ENCODE measurements at places on chromosomes 16 and 17.

GRCh38 chr17:16953841-16954240 is 18.1 kb downstream of the TNFRSF13B start:
- DNase-seq: no peak

DNA sequence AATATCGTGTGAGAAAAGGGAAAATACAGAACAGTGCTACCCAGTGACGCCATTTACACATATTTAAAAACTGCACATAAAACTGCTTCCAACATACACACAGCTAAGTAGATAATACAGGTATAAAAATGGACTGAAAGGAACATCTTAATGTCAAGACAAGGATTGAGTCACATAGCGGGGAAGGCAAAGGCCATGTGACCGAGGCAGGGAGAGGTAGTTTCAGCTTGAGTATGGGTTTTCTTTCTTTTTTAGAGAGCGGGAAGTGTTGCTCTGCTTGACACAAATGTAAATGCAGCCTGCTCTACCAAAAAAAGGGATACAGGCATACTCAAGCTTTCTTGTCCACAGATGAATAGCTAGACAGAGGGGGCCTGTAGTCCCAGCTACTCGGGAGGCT is 46.5 kb downstream of the SDR42E1 start:
- DNase-seq: no peak

DNA sequence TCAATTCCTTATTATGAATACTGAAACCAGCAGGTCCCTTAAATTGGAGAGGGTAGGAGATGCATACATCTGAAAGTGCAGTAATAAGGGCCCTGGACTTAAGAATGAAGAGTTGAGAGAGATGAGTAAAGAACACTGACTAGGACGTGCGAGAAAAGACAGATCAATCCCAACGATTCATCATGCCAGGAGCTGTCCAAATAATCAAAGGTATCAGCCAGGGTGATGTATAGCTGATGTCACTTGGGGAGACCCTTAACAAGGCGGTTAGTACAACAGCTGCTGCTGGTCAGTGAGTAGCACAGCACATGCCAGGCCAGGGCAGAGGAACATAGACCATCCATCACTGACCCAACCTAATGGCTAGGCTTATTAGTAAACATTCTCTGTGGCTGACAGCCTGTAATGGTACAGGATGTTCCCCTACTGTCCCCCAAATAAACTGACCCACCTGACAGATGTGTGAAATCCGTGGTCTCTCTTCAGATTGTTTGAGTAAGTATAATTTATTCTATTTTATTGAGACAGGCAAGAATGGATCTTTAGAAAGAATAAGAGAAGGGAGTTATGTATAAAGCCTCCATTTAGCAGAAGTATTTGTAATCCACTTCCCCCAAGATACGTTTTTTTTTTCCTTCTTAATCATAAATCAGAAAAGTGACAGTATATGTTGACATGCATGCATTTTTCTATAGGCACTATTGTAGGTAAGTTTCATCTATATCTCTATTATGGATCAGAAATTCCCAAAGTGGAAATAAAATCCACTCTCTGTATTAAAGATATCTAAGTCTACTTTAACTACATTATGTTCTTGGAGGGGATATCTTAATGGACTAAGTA is 118.4 kb downstream of the SNX11 start:
- no peak for DNase-seq

DNA sequence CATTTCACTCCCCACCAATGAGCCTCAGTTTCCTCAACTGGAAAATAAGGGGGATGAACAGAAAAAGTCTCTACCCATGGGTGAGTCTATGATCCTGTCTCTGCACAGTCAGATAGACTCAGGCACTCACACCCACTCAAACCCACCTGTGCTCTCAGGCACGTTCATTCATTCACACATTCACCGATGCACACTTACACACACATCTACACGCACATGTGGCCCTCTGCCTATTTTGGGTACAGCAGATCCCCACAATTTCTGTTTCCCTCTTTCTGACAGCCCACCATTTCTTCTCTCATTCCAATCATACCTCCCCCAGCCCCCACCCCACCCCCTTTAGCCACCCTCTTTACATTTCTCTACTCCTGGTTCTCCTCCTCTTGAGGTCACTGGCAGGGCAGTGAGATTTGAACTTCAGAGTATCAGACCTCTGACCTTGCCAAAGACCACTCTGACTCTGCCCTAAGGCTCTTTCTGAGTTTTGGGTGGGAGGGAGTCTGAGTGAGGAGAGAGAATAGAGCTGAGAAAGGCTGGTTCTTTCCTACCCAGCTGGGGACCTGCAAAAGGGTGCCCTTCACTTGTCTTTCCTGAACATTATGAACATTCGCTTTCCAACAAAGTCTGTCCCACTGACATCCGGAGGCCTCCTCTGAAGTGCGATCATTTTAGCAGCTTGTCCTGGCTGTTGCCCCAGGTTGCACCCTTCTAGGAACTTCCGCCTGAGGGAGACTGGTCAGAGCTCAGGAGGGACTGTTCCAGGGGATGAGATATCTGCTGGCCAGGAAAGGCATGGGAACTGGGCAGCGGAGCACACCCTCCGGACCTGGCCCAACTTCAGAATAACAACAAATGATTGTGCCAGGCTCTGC is 10.1 kb upstream of the COL1A1 start:
- no peak for DNase-seq

DNA sequence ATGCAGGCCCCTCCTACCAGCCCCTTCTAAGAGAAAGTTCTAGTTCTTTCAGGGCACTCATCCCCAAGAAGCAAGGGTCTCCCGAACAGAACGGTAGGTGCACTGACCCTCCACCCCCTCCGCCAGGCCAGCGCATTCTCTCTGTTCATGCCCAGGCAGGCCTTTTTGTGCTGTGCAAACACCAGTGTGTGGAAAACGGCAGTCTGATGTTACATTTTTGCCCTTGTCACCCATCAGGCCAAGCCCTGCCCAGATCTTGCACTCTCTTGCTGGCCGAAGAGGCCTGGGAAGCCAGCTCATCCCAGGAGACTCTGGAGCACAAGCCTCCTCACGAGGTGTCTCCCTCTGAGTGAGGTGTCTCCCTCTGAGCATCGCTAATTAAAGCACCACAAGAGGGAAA is 16.1 kb upstream of the MTSS2 start:
- no peak for DNase-seq

- no peak for DNase-seq
These were observed 26.9 kb downstream of the NMT1 start for GRCh38 chr17:45087978-45088377.

GRCh38 chr16:84572096-84572495 is 45.8 kb downstream of the COTL1 start:
- DNase-seq: no peak

DNA sequence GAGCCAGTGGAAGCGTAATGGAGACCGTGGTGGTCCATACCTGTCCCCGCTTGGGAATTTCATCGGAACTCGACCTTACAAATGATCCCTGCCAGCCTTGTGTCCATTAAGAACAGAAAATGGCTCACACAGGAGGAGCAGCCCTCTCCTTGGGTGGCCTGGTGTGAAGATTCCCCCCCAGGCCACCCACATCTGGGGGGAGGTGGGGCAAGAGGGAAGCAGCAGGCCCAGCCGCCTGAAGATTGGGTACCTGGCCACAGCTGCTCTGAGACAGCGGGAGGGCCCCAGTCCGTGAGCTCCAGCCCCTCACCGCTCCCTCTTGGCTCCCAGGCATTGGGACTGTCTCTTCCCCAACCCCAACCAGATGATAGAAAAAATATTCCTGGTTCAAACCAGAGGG is 277.8 kb upstream of the FOXF1 start:
- DNase-seq: no peak

DNA sequence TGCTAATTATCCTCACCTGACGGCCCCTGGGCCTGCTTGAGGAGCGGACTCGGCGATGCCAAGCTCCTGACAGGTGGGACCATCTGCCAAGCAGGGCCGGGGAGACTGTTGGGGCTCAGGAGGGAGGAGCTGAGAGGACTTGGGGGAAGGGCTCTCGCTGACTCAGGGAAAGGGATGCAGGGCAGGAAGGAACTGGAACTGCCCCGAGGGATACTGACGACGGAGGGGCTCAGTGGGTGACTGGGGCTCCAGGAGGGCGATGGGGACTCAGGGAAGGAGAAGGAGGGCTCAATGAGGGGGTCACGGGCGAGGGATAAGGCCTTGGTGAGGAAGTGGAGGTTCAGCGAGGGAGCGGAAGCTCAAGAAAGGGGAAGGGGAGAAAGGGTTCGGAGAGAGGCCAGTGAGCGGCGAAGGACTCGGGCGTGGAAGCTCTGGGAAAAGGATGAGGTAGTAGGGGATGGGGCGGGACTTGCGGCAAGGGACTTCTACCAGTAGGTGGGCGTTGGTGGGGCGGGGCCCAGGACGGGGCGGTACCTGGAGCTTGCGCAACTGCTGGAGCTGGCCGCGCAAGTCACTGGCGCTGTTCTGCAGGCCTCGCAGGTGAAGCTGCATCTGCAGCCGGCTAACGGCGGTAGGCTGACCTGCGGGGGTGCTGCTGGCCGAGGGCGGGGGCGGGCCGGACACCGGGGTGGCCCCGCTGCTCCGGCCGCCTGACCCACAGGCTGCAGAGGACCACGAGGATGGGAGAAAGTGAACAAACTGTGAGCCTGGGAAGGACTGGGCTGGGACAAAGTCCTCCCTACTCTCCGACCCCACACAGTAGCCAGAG is 46.5 kb downstream of the SRCIN1 start:
- no peak for DNase-seq

DNA sequence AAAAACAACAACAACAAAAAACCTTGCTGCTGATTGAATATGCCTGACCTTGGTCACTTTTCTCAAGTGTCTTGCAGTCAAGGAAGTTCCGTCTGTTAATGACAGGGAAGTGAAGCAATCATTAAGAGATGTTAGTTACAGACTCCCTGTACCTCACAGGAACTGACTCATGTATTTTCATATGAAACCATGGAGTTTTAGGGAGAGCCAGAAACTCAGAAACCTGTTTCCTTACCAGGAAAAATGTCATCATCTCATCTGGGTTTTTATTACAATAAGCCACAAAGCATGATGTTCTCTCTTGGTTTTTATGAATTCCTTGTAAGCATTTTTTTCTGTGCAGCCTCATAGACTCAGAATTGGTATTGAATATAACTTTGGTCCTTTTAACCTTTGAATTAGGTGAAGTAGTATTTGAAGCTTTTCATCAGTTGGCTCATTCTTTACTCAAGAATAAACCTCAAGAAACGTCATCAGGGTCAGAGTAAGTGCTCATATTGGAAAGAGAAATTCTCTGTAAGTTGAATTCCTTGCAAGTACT is 10.3 kb downstream of the LYRM1 start:
- no peak for DNase-seq
